ENCODE measurements at places on chromosomes 3 and 15. TPM values are rescaled to one million over a fixed set of nuclear protein-coding genes. Genes with fewer than 3 reads are reported as not detected.
A peak's percentile ranks its signal among the peaks of the same experiment; 100 is the strongest.

SLC2A2 gene
- total RNA-seq = 1.5 TPM

OXTR gene
- 3.1 TPM for total RNA-seq

TSPAN3 gene
- 337 TPM for total RNA-seq

DNA sequence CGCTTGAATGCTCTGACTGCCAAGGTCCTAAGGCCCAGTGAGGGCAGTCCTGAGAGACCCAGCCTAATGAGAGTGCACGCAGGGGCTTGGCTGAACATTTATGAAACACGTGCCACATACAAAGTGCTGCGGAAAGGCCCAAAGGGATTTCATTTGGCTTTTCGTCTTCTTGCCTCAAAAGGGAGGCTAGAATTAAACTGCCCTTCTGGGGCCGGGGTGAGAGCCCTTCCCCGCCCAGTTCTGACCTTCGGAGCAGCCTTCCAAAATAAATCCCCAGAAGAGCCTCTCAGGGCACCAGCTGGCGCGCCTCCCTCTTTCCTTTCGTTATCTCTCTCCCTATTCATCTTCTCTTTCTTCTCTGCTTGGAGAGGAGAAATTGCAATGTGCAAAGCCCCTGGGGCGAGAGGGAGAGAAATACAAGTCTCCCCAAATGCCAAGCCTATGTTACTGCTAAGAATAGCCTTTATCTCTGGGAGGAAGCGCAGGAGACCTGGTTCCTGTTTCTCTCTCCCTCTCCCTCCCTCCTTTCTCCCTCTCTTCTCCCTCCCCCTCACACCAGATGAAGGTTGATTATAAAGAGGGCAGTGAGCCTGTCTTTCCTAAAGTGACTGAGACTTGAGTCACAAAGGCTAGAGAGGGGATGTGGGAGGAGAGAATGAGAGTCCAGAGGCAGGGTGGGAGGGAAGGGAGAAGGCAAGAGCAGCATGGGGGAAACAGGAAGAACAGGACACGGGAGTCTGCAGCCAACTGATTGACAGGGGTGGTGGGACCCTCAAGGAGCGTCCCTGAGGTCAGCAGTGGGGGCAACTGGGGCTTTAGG is 36.7 kb upstream of the NDUFB4 start:
- no peak for DNase-seq
- H3K27ac ChIP-seq = peak overlapping the region; percentile 82
- H3K36me3 ChIP-seq = no peaks in the 10 kb centered on the region
- peak overlapping the region; percentile 59 for H3K4me3 ChIP-seq
- H3K4me1 ChIP-seq = peaks cover 14% of the 10 kb centered on the region

DNA sequence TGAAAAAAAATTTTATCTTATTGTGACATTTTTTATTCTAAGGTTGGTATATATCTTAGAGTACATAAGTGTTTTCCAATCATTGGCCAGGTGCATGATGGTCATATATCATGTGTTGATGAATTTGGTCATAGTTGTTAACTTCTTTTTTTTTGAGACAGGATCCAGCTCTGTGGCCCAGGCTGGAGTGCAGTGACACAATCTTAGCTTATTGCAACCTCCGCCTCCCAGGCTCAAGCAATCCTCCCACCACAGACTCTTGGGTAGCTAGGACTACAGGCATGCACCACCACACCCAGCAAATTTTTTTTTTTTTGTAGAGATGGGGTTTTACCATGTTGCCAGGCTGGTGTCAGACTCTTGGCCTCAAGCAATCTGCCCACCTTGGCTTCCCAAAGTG is 44.0 kb downstream of the PCCB start:
- H3K36me3 ChIP-seq = peaks cover 28% of the 10 kb centered on the region
- no peak overlapping the region for H3K4me3 ChIP-seq
- H3K27me3 ChIP-seq = no peaks in the 10 kb centered on the region
- H3K4me1 ChIP-seq = peaks cover 5% of the 10 kb centered on the region
- no peak for DNase-seq

DNA sequence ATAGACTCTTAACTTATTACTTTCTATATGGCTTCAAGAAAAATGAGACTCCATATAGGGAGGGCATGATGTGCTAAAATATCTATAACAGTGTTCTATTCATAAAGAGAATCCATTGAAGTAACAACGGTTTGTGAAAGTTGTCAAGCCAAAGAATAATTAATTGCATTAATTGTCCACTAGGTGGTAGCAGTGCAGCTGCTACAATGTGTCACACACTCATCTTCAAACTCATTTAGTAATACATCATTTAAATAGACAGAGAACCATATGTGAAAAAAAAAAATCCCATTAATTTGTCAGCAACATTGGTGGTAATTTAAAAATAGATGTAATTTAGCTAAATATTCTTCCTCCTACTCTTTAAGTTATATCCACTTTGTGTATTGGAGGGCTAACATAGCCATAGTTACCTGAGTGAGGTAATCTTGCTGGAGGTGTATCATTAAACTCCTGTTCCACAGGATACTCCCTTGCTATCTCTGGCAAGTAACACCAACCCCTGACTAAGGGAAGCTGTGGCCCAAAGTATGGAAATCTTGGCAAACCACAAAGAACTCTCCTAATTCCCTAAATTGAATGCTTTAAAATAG is 3.7 kb upstream of the CPA3 start:
- H3K27ac ChIP-seq = no peak overlapping the region
- no peaks in the 10 kb centered on the region for H3K27me3 ChIP-seq
- H3K4me3 ChIP-seq = no peak overlapping the region
- no peak for DNase-seq
- H3K4me1 ChIP-seq = no peaks in the 10 kb centered on the region
- no peaks in the 10 kb centered on the region for H3K36me3 ChIP-seq

DNA sequence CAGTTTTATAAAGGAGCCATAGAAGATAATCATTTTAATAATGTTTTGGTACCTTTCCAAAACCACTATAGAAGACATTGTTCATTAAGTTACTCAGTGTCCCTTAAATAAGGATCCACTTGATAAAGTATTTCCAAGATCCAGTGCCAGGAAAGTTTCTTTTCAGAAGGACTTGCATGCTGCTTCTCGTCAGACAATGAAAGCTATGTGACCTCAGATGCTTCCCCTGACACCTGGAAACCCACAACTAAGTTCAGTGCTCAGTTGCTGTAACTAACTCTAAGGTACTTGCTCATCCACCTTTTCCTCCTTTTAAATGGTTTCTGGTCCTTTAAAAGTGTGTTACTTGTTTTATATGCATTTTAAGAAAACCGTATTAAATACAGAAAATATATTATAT is 7.3 kb downstream of the SSR3 start:
- no peak overlapping the region for H3K27ac ChIP-seq
- H3K27me3 ChIP-seq = no peaks in the 10 kb centered on the region
- DNase-seq = no peak
- H3K36me3 ChIP-seq = peaks cover 41% of the 10 kb centered on the region

DNA sequence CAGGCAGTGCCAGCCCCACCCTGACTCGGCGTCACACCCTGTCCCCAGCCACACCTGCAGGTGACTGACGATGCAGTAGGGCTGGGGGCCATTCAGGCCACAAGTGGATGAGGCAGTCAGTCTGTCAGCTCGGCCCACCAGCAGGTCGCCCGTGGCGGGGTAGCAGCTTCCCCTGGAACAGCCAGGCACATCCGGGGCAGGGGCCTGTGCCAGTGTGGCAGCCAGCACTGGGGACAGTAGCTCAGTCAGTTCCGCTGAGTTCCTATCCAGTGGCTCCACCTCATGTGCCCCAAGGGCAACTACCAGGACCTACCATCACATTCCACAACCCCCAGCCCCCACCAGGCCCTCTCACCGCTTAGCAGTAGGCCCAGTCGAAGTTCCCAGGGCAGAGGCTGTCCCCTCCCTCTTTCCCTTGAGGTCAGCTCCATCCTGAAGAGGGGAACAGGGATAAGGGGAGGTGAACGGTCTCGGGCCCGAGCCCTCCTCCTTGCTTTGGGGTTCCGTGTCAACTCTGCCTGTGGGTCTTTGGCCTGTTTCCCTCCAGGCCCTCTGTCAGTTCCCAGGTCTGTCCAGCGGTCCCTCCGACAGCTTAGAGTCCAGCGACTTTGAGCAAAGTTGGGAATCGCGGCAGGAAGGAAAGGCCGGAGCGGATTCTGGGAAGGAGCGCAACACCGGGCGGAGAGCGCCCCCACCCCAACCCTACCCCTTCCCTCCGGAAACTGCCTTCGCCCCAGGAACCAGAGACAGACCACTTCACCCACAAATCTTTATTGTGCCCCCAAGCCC is at the start of gene LAMB2:
TSS of gene LAMB2 (minus strand) at position 614 of the 789 bp plus-strand sequence. CDS start at position 431, 183 bp downstream.
- H3K27ac ChIP-seq = peak within 1 kb of the TSS; percentile 95
- H3K36me3 ChIP-seq = no peaks in the 10 kb centered on the region
- H3K4me1 ChIP-seq = peaks cover 14% of the 10 kb centered on the region

DNA sequence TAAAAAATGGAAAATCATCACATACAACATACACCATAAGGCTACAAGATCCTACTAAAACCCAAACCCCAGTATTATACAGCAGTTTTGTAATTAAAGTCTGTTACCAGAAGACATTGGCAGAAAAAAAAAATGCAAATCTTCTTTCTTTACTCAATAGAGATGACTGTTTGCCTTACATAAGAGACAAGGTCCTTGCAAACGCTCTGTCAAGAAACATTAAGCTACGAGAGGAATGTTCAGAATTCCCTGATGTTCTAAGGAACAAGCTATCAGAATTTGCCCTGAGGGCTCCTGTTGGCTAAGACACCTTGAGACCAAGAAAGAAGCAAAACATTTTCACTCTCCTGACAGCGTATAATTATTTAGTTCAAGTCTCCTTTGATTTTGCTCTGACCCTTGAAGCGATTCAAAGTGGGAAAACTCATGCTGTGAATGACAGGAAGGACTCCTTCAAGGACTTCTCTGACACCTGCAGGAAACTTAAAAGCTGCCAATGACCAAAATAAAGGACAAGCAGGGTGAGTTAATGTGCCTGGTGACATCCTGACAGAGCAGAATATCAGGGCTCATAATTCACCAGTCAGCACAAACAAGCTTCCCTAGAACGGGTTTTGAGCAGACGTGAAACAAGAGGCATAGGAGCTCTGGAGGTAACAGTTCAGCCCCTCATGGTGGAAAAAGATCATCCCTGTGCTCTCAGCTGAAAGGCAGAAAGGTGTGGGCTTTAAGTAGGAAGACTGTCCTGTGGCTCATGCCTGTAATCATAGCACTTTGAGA is 2.5 kb downstream of the SCAMP2 start:
- no peak for DNase-seq
- no peak overlapping the region for H3K27ac ChIP-seq
- peaks cover 24% of the 10 kb centered on the region for H3K4me1 ChIP-seq
- no peaks in the 10 kb centered on the region for H3K27me3 ChIP-seq

GRCh38 chr3:19539518-19540392 is 391.4 kb downstream of the KCNH8 start:
- H3K4me1 ChIP-seq = no peaks in the 10 kb centered on the region
- H3K4me3 ChIP-seq = no peak overlapping the region
- H3K27ac ChIP-seq = no peak overlapping the region
- DNase-seq = no peak
- no peaks in the 10 kb centered on the region for H3K27me3 ChIP-seq

GRCh38 chr3:69320871-69321271 is 65.0 kb downstream of the FRMD4B start:
- DNase-seq = no peak
- no peak overlapping the region for H3K4me3 ChIP-seq
- H3K27me3 ChIP-seq = no peaks in the 10 kb centered on the region
- H3K4me1 ChIP-seq = peaks cover 4% of the 10 kb centered on the region
- H3K27ac ChIP-seq = peak overlapping the region; percentile 40
- peaks cover 4% of the 10 kb centered on the region for H3K36me3 ChIP-seq

- DNase-seq = no peak
- H3K27me3 ChIP-seq = no peaks in the 10 kb centered on the region
- no peak overlapping the region for H3K4me3 ChIP-seq
- H3K27ac ChIP-seq = no peak overlapping the region
- peaks cover 4% of the 10 kb centered on the region for H3K4me1 ChIP-seq
These were observed 26.0 kb upstream of the BOC start for GRCh38 chr3:113185194-113185835.

All from progenitor cell of endocrine pancreas (in vitro differentiated cells).